ENCODE measurements at places on chromosomes 12 and 14.
A peak's percentile ranks its signal among the peaks of the same experiment; 100 is the strongest.

DNA sequence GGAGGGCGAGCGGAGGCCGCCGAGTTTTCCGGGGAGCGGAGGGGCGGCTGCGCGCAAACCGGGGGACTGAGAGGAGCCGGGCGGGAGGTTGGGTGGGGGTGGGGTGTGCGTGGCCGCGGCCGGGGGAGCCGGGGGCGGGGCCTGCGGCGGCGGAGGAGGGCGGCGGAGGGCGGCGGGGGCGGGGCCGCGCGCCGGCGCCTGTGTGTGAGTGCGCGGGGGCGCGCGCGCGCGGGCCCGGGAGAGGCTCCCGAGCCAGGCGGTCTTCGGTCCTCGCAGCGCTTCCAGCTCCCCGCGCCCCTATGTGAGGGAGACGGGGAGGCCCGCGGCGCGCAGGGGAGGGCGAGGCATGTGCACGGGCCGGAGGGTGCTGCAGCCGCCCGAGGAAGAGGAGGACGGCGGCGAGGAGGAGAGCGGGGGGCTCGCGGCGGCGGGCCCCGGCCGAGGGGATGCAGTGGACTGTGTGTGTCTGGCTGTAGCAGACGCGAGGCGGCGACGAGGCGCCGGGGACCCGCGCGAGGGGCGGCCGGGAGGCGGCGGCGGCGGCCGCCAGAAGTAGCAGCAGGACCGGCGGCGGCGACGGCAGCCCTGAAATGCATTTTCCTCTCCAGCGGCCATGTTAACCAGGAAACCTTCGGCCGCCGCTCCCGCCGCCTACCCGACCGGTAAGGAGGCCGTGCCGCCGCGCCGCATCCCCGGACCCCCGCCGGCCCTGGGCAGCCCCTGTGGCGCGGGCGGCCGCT lies at the start of gene DYRK2:
Gene DYRK2 (plus strand): TSS at position 225 of the 740 bp plus-strand sequence. CDS start 389 bp downstream, at position 614.
- peak; percentile 84 for DNase-seq

DNA sequence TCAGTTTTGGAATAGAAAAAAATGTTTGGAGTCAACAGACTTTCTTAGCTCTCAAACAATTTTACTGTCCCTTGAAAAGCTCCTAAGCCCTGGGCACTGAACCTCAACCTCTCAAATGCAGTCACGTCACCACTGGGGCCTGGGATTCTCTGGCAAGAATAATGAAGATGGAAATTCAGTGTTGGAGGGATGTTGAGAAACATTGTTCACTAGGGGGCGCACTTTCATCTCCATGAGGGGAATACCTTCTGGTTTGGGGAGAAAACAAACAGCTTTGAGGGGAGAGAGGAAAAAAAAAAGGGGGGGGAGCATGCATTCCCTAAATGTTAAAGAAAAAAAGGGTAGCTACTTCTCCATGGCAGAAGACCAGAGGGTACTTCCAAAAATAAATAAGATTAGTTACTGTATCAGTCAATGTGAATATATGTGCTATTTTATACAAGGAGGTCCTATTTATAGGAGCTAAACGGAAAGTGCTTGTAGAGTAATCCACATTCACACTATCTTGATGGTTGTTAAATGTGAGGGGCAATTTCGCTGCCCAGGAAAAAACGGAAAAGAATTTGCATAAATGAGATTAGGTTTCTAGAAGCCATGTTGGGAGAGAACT lies 5.8 kb upstream of the TBPL2 start:
- DNase-seq, result peak; percentile 88

- DNase-seq, result no peak
These were observed 60.5 kb downstream of the CRADD start for GRCh38 chr12:93737457-93738198.

- DNase-seq, result no peak
These were observed 135.3 kb downstream of the NTF3 start for GRCh38 chr12:5567016-5567725.

DNA sequence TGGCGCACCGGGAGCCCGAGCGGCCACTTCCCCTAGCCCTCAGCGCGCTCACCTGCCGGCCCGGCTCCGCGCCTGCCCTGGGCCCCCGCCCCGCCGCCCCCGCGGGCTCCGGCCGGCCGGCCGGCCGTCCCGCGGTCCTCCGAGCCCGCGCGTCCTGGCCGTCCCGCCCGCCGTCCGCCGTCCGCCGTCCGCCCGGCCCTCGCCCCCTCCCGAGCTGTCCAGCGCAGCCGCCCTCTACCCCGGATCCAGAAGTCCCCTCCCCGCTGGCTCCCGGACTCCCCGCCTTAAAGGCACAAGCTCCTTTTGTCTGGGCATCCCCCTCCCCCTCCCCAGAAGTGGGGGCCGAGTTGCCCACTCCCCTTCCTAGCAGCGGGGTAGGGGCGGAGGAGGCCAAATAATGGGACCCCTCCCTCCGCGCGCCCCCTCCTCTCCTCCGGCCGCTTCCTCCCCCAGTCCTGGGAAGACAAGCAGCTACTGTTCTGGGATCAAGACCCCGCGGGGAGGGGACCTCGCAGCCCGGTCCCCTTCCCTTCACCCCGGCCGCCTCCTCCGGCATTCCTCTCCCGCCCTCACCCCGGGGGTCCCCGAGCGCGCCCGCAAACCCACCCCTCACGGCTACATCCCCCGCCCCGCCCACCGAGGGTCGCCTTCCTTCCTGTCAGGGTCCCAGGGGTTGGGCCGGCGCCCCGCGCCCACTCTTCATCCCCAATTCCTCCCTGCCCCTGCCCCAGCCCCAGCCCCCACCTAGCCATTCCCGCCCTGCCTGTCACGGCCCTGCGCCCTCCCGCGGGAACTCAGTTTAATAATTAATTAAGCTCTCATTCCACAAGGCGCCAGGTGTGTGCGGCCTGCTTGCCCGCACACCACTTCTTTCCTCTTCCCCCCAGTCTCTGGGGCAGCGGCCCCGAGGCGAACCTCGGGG lies at the start of gene ADCY6:
Gene ADCY6 (minus strand): TSS at position 236 of the 922 bp plus-strand sequence. CDS start 5,655 bp downstream, outside the sequence.
- DNase-seq, result peak; percentile 86
